ENCODE measurements at places on chromosomes 3 and 15.

GRCh38 chr3:54897028-54897711, 30.7 kb downstream of the LRTM1 start:
- no peak for DNase-seq

DNA sequence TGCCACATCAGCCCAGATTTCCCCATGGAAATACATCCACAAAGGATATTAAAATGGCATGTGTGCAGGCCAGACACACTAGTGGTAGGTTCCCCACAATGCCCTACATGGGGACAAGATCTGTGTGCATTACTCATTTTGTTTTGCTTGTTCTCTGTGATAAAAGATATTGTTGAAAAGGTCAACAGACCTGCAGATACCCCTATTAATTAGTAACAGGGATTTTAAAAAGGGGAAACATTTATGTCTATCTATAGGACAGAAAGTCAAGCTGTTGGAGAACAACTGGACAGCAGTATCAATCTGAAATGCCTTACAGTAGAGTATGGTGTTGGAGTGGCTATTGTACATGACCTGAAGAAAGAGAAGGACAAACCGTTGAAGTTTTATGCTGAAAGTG, 596.0 kb upstream of the GRM7 start:
- DNase-seq: no peak

DNA sequence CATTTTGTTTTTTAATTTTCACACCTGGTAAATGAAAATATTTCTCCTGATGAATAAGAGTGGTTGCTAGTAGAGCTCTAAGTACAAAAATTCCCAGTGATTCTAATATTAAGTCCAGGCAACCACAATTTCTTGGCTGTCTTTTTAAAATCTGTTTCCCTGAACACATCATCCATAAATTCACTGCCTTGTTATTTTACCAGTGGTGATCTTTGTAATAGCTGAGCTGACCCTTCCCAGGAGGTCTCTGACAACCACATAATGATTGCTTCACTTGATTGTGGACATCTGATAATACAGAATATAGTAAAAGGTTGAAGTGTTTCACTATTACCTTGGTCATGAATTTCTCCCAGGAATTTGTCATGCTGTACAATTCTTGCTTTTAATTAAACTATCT, 13.9 kb upstream of the TOP2B start:
- DNase-seq: no peak

DNA sequence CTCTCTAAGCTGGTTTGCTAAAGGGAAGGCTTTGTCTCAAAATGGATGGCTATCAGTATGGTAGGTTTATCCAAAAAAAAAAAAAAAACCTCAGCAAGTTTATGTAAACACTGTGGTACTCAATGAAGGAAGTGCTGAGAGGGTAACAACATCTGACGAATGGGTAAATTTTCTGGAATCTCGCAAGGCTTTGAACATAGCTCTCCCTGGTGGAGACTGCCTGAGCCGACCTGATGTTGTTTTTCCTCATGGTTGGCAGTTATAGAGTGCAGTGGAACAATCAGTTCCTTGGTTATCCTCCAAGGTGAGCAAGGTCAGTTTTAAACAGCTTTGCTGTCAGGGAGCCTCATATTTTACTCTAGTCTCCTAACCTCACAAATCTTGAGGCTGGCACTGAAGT, 94.6 kb downstream of the ZPLD1 start:
- no peak for DNase-seq

- no peak for DNase-seq
These were observed 1.5 kb upstream of the GRIP2 start for GRCh38 chr3:14541646-14542045.

DNA sequence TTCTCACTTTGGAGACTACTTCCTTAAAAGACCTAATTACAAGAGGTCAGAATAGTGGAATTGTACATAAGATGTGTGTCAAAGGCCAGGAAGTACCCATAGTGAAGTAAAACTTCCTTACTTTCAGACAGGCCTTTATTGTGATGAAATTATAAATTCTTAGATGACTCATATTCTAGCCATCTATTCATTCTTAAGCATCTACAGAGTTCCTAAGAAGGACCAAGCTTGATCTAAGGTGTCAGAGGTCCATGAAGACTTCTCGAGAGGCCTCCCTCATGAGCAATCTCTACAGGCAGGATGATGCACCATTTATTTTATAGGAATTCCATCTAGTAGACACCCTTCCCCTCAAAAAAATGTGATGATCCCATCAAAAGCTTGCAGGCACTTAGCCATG, 493.3 kb downstream of the MAGI1 start:
- no peak for DNase-seq

DNA sequence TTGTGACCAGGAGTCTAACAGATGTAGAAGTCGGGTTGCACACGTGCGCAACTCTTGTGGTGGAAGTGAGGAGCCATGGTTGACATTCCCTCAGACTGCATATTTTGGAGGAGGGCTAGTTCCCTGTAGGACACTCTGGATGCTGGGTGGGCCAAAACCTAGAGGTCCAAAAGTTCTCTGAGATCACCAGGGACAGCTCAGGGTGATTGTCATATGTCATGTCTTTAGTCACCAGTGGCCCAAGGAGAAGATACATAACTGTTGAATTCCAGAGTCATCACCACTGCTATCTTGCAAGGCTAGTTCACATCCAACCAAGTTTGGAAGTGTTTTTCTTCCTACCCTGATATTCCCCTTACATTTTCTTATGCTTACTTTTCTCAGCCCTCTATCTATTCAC, 95.2 kb upstream of the C3orf80 start:
- no peak for DNase-seq

- DNase-seq: no peak
These were observed 67.2 kb upstream of the POLG start for GRCh38 chr15:89401631-89402517.

- DNase-seq: no peak
These were observed 75.6 kb downstream of the ST6GAL1 start for GRCh38 chr3:187005827-187006481.

- DNase-seq: no peak
These were observed 37.2 kb downstream of the EEFSEC start for GRCh38 chr3:128190501-128190900.

DNA sequence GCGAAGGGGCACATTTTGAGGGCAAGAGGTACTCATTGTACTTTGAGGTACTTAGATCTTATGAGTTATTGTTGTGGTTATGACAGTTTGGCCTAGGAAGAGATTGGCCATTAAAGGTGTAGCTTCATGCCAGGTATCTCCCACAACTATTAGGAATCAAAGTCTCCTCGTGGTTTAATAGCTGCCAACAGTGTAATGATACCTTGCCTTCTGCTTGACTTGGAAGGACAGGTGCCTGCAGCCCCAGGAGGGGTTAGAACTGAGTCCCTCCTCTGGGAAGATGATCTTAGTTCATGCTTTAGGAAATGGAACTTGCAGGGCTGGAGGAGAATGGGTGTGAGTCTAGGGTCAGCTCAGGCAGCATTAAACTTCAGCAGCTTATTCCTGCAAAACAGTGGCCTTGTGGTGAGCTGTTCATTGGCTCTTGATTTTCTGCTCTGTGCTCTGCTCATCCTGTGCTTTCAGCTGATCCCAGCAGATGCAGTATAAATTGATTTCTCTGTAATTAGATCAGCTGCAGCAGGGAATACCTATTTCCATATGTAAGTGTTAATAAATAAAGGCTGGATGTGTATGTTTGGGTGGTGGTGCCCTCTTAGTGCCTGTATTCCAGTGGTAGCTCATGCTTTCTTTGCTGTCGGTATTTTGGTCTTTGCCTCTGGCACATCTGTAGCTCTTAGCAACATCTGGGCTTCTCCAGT, 40.5 kb downstream of the ZNF609 start:
- DNase-seq: no peak

DNA sequence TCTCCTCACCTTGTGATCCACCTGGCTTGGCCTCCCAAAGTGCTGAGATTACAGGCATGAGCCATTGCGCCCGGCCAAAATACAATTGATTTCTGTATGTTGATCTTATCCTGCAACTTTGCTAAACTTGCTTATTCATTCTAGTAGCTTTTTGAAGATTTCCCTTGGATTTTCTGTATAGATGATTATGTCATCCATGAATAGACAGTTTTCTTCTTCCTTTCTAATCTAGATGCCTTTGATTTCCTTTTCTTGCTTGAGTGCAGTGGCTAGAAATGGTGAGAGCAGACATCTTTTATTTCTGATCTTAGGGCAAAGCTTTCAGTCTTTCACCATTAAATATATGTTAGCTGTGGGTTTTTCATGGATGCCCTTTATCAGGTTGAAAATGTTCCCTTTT, 4.4 kb upstream of the ELP6 start:
- DNase-seq: no peak

DNA sequence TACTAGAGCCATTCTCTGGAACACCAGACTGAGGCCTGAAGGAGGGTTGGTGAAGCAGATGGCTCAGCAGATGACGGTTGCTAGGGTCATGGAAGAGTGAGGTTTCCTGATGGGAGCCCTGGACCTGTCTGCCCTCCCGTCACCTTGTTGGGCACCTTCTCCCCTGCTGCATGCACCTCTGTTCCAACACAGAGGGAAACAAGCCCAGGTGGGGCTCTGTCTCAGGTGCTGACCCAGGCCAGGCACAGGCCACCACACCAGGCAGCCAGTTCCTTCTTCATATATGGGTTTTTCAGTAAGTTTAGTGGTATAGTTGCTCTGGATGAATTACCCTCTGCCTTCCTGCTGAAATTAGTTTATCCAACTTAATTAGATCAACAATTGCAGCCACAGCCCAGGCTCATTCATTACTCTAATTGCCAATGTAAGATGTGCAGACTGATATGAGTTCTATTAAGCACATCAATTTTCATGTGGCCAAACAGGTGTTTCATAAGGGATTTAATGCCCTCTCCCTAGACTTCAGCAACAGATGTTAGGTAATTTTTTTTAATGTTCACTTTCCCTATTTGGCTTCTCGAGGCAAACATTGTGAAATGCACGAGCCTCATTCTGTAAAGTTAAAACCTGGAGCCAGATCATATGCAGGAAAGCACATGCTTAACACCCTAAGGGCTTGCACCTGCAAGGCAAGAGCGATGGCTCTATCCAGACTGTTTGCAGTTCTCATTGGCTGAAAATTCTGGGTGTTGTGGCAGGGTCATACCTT, 174.8 kb downstream of the CHDH start:
- DNase-seq: no peak

DNA sequence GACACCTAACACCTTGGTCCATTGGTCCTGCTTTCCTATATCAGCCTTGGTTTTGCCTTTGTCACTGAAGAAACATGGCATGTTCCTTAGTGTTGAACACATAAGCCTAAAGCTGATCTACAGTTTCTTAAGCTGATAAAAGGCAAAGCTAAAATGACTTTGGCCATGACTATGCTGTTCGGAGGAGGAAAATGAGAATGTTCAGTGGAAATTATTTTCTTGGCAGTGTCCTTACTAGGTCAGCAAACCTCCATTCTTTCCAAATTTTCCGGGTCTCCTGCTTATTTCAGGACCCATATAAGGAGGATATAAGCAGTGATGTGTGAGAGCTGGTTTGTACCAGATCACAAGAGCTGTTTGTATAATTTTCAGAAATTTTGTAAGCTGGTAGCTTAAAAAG, 832.9 kb upstream of the CFAP20DC start:
- no peak for DNase-seq

GRCh38 chr15:68500363-68501258, 68.6 kb upstream of the ITGA11 start:
- DNase-seq: no peak

GRCh38 chr15:81886591-81886990, 159.2 kb downstream of the MEX3B start:
- no peak for DNase-seq

DNA sequence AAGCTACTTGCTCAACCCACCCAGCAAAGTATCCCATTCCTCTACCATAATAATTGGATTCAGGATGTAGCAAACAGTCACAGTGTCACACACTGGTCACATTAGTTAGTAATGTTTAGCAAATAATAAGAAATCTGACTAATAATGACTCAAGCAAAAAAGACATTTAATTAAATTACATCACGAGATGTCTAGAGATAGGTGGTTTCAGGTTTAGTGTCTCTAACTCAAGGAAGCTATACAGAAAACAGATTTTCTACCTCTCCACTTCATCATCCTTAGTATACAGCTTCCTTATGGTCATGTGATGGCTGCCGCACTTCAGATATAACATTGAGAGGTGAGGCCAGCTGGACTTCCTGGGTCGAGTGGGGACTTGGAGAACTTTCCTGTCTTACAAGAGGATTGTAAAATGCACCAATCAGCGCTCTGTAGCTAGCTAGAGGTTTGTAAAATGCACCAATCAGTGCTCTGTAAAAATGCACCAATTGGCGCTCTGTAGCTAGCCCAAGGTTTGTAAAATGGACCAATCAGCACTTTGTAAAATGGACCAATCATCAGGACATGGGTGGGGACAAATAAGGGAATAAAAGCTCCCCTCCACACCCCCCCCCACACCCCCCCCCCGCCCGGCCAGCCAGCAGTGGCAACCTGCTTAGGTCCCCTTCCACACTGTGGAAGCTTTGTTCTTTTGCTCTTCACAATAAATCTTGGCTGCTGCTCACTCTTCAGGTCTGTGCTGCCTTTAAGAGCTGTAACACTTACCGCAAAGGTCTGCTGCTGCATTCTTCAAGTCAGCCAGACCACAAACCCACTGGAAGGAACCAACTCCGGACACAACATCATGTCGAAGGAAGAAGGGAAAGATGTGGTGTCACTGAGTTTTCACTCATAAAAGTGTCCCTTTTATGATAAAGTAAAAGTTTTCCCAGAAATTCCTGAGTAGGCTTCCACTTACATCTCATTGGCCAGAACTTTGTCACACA, 24.9 kb upstream of the ARPIN start:
- no peak for DNase-seq

DNA sequence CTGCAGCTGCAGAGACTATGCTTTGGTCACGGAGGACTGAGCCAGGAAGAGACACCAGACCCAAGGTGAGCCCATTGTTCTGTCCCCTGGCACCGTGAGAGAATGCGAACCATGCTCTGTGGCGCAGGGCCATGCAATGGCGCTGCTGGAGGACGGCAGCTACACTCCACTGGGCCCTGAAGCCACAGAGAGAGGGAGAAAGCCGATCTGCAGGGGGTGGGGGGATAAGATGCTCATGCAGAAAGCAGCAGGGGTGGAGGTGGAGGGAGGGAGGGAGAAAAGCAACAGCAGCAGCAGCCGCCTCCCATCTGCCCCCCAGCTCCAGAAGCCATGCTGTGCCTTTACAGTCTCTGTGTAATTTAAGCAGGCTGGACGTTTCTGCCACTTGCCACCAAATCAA, 5.3 kb downstream of the BDH1 start:
- DNase-seq: no peak

Data from germinal center (tissue), 1 donor.